ENCODE measurements at places on chromosomes 3 and 15.

DNA sequence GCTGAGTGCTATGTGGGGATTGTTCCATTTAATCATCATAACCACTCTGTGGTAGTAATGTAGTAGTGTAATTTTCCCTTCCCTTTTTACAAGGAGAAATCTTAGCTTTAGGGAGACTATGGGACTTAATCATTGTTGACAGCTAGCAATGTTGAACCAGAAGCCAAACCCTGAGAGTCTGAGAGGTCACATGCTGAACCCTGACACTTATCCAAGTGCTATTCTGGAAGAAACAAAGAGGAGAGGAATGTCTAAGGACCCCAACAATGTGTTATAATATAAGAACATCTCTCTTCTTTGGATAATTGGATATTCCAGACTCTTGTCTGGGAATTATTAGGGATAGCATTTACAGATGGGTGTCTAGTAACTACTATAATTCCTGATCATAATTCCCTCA lies 58.4 kb downstream of the GAP43 start:
- no peak for DNase-seq

DNA sequence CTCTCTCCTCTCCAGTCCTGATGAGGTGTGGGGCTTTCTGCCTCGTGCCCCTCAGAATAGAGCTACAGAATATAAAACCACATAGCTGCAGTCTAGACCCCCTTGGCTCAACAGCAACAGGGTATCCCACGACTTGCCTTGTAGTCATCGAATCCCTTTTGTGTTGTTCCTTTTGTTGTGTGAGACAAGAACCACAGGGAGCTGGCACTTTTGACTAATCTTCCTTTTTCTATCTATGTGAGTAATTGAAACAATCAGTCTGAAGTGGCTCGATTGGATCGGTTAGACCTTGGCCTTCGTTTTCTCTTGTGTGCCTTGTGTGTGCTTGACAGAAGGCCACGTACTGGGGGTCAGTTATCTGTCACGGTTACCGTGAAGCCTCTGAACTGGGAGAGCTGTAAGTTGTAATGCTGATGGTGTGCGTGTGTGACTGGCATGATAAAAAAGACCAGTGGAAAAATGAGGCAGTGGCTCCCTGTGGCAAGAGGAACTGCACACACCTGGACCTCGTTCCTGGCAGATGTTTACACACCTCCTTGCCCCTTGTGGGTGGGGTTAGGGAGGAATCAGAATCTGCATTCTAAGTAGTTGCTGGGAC lies 23.2 kb upstream of the IQCF6 start:
- no peak for DNase-seq

DNA sequence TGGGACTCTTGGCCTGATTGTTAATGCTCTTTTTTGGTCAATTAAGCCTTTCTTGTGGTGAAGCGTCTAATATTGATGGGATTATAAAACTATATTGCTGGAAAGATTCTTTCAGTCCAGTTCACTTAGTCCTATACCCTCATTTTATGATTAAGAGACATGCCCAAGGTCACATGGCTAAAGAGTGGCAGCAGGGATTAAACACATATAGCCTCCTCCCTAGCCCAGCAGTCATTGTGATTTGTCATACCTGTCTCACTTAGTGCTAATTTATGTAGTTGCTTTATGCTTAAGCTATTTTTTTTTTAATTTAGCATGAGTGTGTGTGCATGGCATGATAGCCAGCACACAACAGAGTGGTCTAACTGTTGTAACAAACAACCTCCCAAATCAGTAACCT lies 9.5 kb downstream of the PARP14 start:
- DNase-seq: no peak

GRCh38 chr3:133404920-133405319 lies 5.1 kb downstream of the BFSP2 start:
- no peak for DNase-seq

- DNase-seq: no peak
These were observed 49.8 kb upstream of the DAZL start for GRCh38 chr3:16654976-16655375.

GRCh38 chr3:134544316-134544715 lies 58.5 kb downstream of the CEP63 start:
- DNase-seq: no peak

GRCh38 chr3:106348139-106348690 lies 479.4 kb upstream of the CBLB start:
- no peak for DNase-seq

DNA sequence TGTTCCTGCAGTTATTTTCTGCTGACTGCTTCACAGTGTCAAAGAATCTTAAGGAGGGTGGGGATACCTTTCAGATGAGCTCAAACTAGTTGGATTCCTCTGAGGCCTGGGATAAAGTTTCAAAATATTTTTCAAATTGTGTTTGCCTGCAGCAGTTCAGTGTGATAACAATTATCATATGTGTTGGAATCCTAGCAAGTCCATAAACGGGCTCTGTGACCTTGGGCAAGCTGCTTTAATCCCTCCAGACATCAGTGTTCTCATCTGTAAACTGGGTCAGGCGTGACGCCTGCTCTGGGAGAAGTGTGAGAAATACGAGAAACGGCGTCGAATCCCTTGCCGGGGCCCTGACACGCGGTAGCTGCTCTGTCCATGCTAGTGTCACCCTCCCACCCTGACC lies 153.5 kb downstream of the UACA start:
- DNase-seq: no peak

DNA sequence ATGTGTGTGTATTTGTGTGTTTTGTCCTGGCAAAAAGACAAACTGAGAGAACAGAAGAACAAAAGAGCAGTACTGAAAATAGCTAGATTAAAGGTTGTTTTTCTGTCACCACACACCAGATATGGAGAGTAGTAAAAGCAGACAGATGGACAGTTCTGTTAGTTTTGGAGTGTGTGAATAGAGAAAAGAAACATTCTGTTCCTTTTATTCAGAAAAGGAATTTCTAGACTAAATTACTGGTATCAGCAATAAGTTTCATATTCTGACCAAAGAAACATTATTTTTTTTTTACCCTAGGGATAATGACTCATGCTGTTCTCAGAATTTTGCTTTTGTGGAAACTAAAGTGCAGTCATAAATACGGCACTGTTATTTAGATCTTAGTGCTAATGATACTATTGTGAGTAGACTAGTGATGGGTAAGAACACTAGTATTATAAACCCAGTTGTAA lies 32.9 kb downstream of the PIK3CA start:
- DNase-seq: no peak

- DNase-seq: no peak
These were observed 6.3 kb upstream of the SCN5A start for GRCh38 chr3:38655708-38656300.

DNA sequence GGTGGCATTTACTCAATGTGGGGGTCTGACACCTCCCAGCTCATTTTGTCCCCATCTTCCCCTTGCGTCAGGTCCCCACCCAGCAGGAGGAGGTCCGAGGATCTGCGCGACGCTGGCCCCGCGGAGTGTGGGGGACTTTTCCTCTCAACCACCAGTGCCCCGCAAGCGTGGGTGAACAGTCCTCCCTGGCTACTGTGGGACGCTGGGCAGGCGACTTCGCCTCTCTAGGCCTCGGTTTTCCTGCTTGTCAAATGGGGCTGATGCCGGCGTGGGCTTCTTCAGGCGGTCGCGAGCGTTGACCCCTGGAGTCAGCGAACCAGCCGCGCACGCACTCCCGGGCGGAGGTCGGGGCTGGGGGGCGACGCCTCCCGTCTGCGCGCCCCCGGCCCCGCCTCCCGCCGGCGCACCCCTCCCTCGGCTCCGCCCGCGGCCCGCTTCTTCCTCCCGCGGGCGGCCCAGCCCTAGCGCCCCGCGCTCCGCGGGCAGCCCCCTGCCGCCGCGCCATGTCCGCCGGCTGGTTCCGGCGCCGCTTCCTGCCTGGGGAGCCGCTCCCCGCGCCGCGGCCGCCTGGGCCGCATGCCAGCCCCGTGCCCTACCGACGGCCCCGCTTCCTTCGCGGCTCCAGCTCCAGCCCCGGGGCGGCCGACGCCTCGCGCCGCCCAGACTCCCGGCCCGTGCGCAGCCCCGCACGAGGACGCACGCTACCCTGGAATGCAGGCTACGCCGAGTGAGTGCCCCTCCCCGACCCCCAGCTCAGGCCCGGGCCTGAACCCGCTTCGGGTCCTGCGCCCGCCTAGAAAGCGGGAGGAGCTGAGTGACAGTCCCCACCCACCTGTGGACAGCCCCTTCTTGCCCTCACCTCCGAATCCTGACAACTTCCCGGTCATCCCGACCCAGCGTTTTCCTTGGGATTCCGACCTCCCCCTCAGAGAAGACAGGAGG lies at the start of gene PPM1M:
PPM1M (plus strand) TSS at position 438 of the 942 bp plus-strand sequence; CDS start at position 504, 66 bp downstream.
- no peak for DNase-seq

- no peak for DNase-seq
These were observed 222.0 kb downstream of the STT3B start for GRCh38 chr3:31754575-31755278.

- no peak for DNase-seq
These were observed 239.1 kb upstream of the GADL1 start for GRCh38 chr3:31133541-31133940.

GRCh38 chr3:171286580-171287249 lies 173.5 kb downstream of the TNIK start:
- DNase-seq: no peak

- DNase-seq: no peak
These were observed 91.5 kb upstream of the MEF2A start for GRCh38 chr15:99473981-99474906.

- no peak for DNase-seq
These were observed 10.0 kb downstream of the ATR start for GRCh38 chr3:142568393-142569017.

DNA sequence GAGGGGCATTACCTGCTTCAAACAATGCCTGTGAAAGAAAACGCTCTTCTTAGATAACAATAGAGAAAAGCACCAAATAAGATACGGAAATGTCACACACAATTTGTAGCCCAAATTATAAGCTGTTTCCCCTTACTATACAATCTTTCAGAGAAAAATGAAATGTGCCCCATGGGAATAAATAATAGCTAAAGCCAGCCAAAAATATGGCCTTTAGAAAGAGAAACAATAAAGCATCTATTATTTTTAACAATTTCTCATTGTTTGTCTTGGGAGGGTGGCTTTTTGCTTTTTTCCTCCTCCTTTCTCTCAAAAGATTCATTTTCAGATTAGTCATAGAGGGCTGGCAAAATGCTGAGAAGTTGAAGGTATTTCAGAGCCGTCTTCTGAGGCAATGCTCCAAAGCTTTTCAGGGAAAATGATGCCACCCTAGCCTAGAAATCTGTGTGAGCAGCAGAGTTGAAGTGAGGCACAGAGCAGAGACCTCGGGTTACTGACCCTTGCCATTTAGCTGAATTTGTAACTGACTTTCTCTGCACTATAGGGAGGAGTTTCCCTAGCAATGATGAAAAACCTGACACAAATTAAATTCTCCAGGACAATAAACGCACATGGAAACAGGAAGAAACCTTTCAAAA lies 86.3 kb upstream of the PRICKLE2 start:
- no peak for DNase-seq

- DNase-seq: no peak
These were observed 36.9 kb upstream of the PCSK6 start for GRCh38 chr15:101526442-101526841.

DNA sequence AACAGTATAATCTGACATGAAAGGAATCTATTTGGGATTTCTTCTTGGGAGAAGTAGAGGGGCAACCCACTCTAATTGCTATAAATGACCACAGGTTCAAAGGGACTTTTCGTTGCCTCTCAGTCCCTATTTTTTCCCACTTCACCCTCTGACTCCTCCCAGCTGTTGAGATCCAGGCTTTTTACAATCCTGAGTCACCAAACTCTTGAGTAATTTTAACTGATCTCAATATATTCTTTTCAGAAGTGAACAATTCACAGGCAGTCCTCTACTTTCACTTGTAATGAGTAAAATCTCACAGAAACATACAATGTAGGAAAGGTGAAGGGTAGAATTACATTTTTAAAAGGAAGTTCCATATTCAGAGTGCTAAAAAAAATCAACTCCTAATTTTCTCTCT lies 44.6 kb downstream of the EIF4E3 start:
- DNase-seq: no peak

- no peak for DNase-seq
These were observed 29.5 kb downstream of the CORO2B start for GRCh38 chr15:68608206-68608843.

- DNase-seq: no peak
These were observed 256.4 kb downstream of the FAM43A start for GRCh38 chr3:194941956-194942511.

GRCh38 chr3:14457481-14457880 lies 55.1 kb downstream of the SLC6A6 start:
- no peak for DNase-seq

DNA sequence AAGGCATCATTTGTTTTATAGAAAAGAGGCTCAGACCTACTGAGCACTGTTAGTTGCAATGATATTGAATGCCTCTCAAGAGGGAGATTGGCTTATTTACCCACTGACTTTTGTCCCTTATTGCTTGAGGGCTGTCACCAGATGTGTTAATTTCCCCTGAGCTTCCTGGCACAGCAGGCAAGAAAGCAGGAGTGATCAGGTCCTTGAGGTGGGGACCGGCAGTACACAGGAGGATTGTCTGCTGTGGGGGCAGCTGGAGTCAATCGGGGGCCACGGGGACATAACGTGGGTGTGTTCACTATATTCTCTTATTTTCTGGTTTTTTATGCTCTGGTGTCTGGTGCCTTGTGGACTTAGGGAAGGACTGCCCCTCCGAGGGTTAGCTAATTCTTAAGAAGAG lies 44.6 kb downstream of the GASK1A start:
- DNase-seq: no peak

DNA sequence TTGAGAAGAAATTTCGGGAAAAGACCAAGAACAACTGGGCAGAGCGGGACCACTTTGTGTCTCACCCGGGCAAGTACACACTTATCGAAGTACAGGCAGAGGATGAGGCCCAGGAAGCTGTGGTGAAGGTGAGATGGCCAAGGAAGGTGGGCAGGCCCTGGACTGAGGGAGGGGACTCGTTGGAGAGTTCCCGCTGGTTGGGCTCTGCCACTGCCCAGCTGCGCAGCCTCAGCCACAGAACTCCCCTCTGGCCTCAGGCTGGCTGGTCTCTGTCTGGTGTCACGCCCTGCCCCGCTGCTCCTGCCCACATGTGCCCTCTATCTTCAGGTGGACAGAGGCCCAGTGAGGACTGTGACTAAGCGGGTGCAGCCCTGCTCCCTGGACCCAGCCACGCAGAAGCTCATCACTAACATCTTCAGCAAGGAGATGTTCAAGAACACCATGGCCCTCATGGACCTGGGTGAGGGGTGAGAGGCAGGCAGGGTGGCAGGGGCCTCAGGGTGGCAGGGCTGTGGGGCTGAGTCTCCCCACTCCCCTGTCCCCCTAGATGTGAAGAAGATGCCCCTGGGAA lies 2.4 kb downstream of the PARP3 start:
- peak; percentile 9 for DNase-seq

GRCh38 chr15:24696842-24697241 lies 21.3 kb downstream of the NPAP1 start:
- no peak for DNase-seq

- no peak for DNase-seq
These were observed 133.1 kb downstream of the SMAD6 start for GRCh38 chr15:66834881-66835878.
